Sigmoid colon (tissue), 7 donors: ENCODE measurements at places on chromosomes 1 and 21. TPM values are rescaled to one million over a fixed set of nuclear protein-coding genes. Genes with fewer than 3 reads are reported as not detected.

The TMEM269 gene
- total RNA-seq = not detected

The BGLAP gene
- total RNA-seq = 4.3 TPM

GRCh38 chr1:46134660-46135331 lies 2.4 kb upstream of the PIK3R3 start:
- DNase-seq = no peak
- no peak overlapping the region for H3K27ac ChIP-seq
- H3K4me1 ChIP-seq = no peaks in the 10 kb centered on the region

The C1orf115 gene
- 8.6 TPM for total RNA-seq

GRCh38 chr1:156122519-156123355 lies 8.2 kb downstream of the LMNA start:
- DNase-seq = peak; percentile 94
- peaks cover 4% of the 10 kb centered on the region for H3K4me1 ChIP-seq
- H3K27me3 ChIP-seq = no peaks in the 10 kb centered on the region
- H3K27ac ChIP-seq = peak overlapping the region; percentile 98
- H3K4me3 ChIP-seq = peak overlapping the region; percentile 42

- H3K4me3 ChIP-seq = no peak overlapping the region
- DNase-seq = no peak
- no peak overlapping the region for H3K27ac ChIP-seq
- H3K27me3 ChIP-seq = no peaks in the 10 kb centered on the region
- H3K36me3 ChIP-seq = no peaks in the 10 kb centered on the region
Measured at GRCh38 chr1:174007851-174008250, 14.3 kb downstream of the RC3H1 start.

GRCh38 chr1:165905853-165906252 lies 78.4 kb downstream of the UCK2 start:
- H3K36me3 ChIP-seq = peaks cover 51% of the 10 kb centered on the region
- H3K4me1 ChIP-seq = no peaks in the 10 kb centered on the region
- DNase-seq = no peak
- no peaks in the 10 kb centered on the region for H3K27me3 ChIP-seq
- no peak overlapping the region for H3K4me3 ChIP-seq

DNA sequence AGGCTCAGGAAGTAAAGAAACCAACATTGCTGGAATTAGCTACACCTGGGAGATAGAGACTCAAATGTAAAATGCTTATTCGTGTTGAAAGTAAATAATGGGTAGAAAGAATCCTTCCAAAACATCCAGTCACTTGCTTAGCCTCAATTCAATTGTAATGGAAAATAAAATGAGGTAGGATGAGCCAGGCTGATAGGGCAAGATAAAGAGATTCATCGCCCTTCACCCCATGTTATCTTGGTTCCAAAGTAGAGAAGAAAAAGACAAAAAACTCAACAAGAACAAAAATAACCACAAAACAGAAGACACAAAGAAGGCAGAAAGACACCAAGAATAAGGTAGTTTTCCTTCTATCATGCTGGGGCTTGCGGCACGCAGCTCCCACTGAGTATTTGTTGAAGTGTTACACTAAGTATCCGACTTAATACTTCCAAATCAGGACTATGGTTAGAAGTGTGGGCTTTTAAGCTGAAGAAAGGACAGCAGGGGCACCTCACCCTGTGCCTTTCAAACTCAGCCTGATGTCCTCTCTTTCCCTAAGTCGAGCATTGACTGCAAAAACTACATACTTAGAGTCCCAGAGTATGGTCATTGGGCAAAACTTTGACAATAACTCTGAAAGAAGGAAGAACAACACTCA lies 202.1 kb downstream of the VAV3 start:
- H3K27ac ChIP-seq = no peak overlapping the region
- no peaks in the 10 kb centered on the region for H3K4me1 ChIP-seq
- H3K27me3 ChIP-seq = no peaks in the 10 kb centered on the region
- H3K36me3 ChIP-seq = no peaks in the 10 kb centered on the region

DNA sequence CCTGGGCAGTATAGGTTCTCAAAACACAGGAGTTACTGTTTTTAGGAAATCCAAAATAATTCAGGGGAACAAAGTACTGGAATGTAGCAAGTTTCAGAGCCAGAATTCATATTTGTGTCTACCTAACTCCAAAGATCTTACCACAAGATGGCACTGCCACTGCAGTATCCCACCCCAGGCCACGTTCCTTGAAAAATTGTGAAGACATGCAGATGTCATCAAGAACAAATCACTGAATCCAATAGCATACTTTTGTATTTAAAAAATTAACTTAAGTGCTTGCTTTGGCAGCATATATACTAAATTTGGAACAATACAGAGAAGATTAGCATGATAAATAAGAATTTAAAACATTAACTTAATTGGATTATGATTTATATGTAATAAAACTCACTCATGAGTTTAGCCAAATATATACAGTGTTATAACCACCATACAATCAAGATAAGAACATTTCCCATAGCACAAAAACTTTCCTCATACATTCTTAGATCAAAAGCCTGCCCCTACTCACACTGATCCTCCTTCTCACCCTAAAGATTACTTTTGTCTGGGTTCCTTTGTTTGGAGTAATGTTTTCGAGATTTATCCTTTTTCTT lies 209.9 kb downstream of the FAF1 start:
- no peak overlapping the region for H3K4me3 ChIP-seq
- H3K36me3 ChIP-seq = no peaks in the 10 kb centered on the region
- DNase-seq = no peak

- H3K4me1 ChIP-seq = no peaks in the 10 kb centered on the region
- no peak overlapping the region for H3K4me3 ChIP-seq
- no peak for DNase-seq
- H3K36me3 ChIP-seq = no peaks in the 10 kb centered on the region
- H3K27me3 ChIP-seq = no peaks in the 10 kb centered on the region
Measured at GRCh38 chr1:34479731-34480130, 275.1 kb upstream of the GJB5 start.

DNA sequence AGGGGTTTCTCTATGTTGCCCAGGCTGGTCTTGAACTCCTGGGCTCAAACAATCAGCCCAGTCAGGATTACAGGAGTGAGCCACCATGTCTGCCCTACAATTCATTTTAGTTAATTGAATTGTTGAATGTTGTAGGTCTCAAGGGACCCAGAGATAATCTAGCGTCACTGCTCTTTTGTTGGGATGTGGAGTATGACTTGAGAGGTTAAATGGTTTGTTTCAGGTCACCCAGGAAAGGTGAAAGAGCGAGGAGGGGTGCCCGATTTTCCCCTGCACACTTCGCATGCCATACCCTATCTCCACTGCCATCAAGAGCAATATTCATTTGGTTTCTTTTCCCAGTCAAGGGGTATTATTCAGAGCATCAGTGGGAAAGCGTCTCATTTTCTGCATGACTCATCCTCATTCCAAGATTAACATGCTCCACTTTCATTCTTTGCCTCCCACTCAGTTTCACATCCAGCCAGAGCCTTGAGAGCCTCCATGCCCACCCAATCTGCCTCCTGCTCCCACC lies 13.1 kb upstream of the SLC30A1 start:
- H3K27me3 ChIP-seq = no peaks in the 10 kb centered on the region
- no peaks in the 10 kb centered on the region for H3K4me1 ChIP-seq
- no peak for DNase-seq
- no peak overlapping the region for H3K4me3 ChIP-seq

The CD53 gene
- 28.2 TPM for total RNA-seq

The POU3F1 gene
- total RNA-seq = not detected

The MAN1C1 gene
- 12.8 TPM for total RNA-seq

DNA sequence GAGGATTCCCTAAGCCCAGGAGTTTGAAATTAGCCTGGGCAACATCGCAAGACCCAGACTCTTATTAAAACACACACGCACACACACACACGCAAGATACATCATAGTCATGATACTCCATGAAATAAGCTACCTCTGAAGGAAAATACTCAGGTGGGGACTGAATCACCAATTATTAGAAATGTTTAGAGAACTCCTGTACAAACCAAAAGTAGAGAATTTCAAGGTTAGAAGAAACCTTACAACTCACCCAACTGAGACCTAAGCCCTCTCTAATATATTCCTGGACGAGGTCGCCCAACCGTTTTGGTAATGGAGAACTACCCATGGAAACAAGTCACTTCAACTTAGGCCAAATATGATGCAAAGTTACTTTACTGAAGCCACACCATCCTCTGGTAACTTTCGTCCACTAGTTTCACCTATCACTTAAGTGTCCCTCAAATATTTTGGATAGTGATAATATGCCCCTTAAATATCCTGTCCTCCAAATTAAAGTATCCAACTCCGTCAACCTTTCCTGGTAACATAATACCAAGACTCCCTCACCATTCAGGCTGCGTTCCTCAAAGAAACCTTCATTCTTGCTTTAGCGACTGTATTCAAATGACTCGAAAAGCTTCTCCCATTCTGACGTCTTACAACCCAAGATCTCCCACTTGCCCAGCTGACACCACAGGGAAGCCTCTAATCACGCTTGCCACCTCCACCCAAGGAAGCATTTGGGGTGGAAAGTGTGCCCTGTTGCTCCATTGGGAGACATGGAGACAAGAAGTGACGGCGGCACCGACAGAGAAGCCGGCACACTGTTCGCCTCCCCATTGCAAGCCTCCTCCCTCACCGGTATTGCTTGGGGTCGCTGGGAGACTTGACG lies 856 bp downstream of the NRDC start:
- DNase-seq = peak; percentile 66
- peaks cover 26% of the 10 kb centered on the region for H3K4me1 ChIP-seq
- peak overlapping the region; percentile 97 for H3K4me3 ChIP-seq
- H3K27ac ChIP-seq = peak overlapping the region; percentile 97

GRCh38 chr1:227192163-227192562 lies 126.1 kb downstream of the CDC42BPA start:
- H3K4me3 ChIP-seq = no peak overlapping the region
- no peak for DNase-seq
- no peaks in the 10 kb centered on the region for H3K4me1 ChIP-seq
- H3K27ac ChIP-seq = no peak overlapping the region

The RIMKLA gene
- 3.1 TPM for total RNA-seq

DNA sequence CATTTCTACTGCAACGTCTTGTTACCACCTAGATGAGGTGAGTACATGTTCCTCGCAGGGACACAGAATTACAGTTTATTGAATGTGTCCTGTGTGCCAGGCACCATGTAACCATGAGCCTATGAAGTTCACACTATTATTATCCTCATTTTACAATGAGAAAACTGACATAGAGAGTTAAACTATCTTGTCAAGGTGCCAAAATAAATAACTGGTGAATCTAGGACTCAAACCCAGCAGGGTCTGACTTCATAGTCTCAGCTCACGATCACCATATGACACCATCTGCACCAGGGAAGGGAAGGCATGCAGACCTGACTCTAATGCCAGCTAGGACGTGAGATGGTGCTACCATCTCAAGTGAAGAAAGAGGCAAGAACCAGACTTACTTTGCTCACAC lies 2.4 kb downstream of the SELE start:
- H3K27ac ChIP-seq = no peak overlapping the region
- no peak overlapping the region for H3K4me3 ChIP-seq
- no peaks in the 10 kb centered on the region for H3K4me1 ChIP-seq
- DNase-seq = no peak
- no peaks in the 10 kb centered on the region for H3K36me3 ChIP-seq

The C1orf105 gene
- not detected for total RNA-seq

- peak; percentile 76 for DNase-seq
- no peaks in the 10 kb centered on the region for H3K36me3 ChIP-seq
- H3K4me1 ChIP-seq = peaks cover 13% of the 10 kb centered on the region
- peak overlapping the region; percentile 79 for H3K4me3 ChIP-seq
Measured at GRCh38 chr1:149888999-149889289, 10.4 kb upstream of the BOLA1 start.

The DIO1 gene
- not detected for total RNA-seq

The EBNA1BP2 gene
- total RNA-seq = 39.3 TPM

DNA sequence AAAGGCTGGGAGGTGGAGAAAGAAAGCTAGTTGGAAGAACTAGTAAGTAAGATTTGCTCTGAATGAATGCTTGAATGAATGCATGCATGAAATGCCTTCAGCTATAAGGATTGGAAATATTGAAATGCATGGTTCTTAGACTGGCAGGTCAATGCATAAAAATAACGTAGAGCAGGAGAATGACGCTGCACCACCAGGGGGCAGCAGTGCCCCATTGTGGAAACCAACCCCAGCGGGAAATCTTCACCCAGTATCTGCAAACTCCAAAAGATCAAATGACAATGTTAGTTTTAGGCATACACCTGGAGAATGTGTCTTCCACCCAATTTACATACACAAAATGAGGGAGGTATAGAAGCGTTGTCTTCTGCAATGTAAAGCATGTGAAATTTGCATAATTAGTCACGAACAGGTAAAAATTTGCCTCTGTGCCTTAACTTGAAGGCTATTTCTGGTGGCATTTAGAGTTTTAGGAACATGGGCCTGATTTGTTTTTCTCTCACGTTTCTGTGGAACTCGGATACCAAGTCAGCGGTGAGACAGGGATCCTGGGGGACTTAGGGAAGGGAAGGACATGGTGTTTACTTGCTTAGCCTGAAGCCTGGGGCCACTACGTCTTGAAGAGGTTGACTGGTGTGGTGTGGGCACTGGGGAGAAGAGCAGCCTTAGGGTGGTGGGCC lies 78.6 kb downstream of the HHAT start:
- no peak overlapping the region for H3K4me3 ChIP-seq
- H3K36me3 ChIP-seq = no peaks in the 10 kb centered on the region
- H3K27me3 ChIP-seq = no peaks in the 10 kb centered on the region
- peak; percentile 74 for DNase-seq

DNA sequence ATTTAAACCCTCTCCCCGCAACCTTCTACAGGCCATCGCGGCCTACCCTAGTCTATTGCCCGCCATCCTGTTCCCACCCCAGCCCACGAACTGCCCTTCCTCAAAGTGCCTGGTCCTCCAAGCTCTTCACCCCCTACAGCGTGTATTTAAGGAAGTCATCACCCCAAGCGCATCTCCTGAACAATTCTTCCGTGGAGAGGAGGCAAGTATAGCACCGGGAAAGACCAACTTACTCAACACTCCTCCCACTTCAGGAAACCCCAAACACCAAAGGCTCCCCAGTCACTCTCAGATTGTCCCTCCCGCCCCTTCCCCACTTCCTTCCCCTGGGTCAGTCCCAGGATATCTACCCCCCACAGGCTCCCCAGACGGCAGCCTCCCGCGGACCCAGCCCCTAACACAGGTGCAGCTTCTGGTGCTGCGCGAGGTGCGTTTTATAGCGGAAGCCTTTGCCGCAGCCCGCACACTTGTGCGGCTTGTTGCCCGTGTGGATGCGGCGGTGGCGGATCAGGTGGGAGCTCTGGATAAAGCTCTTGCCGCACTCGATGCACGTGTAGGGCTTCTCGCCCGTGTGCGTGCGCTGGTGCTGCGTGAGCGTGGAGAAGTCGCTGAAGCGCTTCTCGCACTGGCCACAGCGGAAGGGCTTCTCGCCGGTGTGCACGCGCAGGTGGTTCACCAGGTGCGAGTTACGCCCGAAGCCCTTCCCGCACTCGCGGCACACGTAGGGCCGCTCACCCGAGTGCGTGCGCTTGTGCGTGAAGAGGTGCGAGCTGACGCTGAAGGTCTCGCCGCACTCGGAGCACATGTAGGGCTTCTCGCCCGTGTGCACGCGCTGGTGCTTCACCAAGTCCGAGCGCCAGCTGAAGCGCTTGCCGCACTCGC lies 25.5 kb downstream of the ZNF697 start:
- no peak overlapping the region for H3K27ac ChIP-seq
- peaks cover 29% of the 10 kb centered on the region for H3K36me3 ChIP-seq
- no peaks in the 10 kb centered on the region for H3K4me1 ChIP-seq
- no peak overlapping the region for H3K4me3 ChIP-seq
- no peaks in the 10 kb centered on the region for H3K27me3 ChIP-seq
- DNase-seq = no peak

GRCh38 chr1:201268604-201269151 lies 14.6 kb upstream of the PKP1 start:
- no peak overlapping the region for H3K27ac ChIP-seq
- H3K4me1 ChIP-seq = no peaks in the 10 kb centered on the region
- H3K27me3 ChIP-seq = no peaks in the 10 kb centered on the region
- DNase-seq = peak; percentile 55

The CNIH3 gene
- 1.4 TPM for total RNA-seq
